Upper lobe of left lung (tissue), 6 donors: ENCODE measurements at places on chromosomes 4 and X. TPM values are rescaled to one million over a fixed set of nuclear protein-coding genes. Genes with fewer than 3 reads are reported as not detected.

GRCh38 chr4:99078931-99079624 is 9.5 kb downstream of the ADH5 start:
- DNase-seq = no peak

GRCh38 chr4:156103311-156103710 is 149.6 kb upstream of the CTSO start:
- DNase-seq = no peak

The VEGFC gene
- total RNA-seq = 5.6 TPM

The DMRTC1B gene
- total RNA-seq = 0.92 TPM
